Tibial nerve (tissue), 4 donors: ENCODE measurements at places on chromosomes 4 and X.
A peak's percentile ranks its signal among the peaks of the same experiment; 100 is the strongest.

- no peak for DNase-seq
Observed at GRCh38 chrX:38086451-38087215, 80.3 kb downstream of the SYTL5 start.

DNA sequence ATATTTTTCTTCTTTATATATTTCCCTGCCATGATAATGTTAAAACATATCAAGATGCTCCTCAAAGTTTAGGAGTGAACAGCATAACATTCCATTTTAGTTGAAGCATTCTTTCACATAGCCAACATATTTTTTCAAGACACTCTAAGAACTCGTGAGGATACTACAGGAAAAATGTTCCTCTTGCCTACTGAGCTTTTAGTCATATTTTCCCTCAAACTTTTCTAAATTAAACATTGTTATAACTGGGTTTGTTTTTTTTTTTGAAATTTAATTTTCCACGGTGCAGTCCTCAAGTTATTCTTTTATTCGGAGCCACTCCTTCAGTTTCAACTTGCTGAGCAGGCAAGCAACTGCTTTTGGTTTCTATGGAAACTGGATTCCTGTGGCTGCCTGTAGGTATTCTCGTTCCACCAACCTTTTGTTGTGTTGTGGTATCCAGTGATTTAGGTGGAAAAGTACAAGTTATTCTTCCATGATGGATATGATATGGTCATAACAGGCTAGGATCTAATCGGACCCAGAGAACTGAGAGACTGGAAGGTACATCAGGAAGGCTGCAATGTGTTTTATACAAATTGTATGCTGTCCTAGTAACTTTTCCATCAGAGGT lies 248.0 kb downstream of the TRIML1 start:
- DNase-seq = no peak

DNA sequence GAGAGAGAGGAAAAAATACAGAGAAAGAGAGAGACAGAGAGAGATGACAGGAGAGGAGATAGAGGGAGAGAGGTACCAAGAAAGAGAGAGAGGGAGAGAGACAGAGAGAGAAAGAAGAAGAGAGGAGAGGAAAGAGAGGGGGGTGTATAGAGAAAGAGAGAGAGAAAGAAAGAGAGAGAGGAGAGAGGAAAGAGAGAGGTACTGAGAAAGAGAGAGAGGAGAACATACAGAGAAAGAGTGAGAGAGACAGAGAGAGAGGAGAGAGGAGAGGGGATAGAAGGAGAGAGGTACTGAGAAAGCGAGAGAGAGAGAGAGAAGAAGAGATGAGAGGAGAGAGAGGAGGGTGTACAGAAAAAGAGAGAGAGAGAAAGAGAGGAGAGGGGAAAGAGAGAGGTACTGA lies 269.4 kb downstream of the CRLF2 start:
- DNase-seq = no peak

- DNase-seq = no peak
Observed at GRCh38 chrX:69424910-69425309, 79.2 kb upstream of the NALF2 start.

- no peak for DNase-seq
Observed at GRCh38 chr4:115851918-115852766, 738.7 kb upstream of the NDST4 start.

DNA sequence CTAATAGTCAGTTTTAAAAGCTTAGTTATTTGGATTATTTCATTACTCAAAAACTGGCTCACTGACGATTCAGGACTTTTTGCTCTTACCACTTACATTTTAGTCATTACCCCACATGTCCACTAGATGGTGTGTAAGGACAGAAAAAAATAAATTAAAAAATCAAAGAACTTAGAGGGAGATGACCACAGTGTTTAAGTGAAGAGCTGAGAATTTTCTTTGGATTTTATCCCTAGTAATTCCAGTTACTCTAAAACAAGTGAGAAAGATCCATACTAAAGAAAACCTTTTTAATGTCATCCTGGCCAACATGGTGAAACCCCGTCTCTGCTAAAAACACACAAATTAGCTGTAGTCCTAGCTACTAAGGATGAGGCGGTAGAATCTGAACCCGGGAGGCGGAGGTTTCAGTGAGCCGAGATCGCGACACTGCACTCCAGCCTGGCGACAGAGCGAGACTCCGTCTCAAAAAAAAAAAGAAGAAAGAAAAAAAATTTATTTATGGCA lies 26.4 kb upstream of the TMPRSS11B start:
- peak; percentile 12 for DNase-seq

- DNase-seq = no peak
Observed at GRCh38 chr4:16161851-16162408, 64.3 kb downstream of the TAPT1 start.

DNA sequence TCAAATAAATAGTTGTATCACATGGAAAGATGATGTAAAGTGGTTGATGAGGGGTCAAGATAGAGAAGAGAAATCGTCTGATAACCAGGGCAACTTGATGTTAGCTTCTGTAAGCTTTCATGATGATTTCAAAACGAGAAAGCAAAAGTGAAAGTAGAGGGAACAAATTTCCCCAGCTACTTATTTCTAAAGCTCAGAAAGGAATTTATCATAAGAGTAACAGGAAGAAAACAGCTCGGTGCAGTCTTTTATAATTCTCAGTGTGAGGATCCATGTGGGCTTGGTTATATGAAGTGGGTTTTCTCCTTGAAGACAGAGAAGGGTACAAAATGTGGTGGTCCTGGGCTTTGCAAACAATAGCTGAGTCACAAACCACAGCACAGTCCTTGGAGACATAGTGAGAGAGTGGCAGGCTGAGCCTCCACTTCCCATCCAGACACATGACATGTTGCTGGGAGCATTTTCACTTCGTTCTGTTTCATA lies 32.1 kb upstream of the GLRA2 start:
- DNase-seq = no peak

- DNase-seq = no peak
Observed at GRCh38 chr4:28518561-28519165, 1658.0 kb downstream of the STIM2 start.

- DNase-seq = no peak
Observed at GRCh38 chrX:39653691-39654090, 444.1 kb downstream of the BCOR start.

- DNase-seq = no peak
Observed at GRCh38 chrX:135327299-135327698, 18.0 kb downstream of the ETDC start.

DNA sequence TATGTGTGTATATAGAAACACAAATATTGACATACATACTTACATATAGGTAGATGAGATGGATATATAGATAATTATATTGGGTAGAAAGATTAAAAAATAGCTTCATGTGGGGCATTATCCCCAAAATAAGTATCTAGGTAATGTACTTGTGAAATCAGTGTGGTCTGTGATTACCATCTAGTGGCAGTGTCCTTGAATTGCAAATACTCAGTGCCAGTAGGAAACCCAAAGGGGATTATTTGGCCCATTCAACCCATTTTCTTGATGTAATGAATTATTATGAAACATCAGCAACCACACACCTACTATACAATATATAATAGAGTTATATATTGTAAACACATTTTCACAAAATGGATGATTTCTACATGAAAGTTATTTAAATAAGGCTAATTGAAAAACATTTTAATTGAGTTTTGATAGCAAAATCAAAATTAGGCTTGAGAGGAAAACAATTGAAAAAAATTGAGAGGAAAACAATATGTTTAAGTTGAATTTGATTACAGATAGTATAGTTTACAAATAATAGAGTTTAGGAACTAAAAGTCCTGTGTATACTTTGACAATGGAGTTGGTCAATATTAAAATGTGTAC lies 389.4 kb downstream of the GALNTL6 start:
- no peak for DNase-seq

DNA sequence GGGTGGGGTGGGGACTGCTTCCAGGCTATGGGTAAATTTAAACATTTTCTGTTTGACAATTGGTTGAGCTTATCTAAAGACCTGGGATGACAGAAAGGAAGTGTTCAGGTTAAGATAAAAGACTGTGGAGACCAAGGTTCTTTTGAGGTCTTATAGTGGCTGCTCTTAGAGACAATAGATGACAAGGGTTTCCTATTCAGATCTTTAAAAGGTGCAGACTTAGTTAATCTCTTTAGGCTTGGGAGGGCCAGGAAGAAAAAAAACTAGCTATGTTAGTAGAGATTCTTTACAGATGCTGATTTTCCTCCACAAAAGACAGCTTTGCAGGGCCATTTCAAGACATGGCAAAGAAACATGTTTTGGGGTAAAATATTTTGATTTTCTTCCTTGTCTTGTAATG lies 972.5 kb downstream of the CCSER1 start:
- no peak for DNase-seq

DNA sequence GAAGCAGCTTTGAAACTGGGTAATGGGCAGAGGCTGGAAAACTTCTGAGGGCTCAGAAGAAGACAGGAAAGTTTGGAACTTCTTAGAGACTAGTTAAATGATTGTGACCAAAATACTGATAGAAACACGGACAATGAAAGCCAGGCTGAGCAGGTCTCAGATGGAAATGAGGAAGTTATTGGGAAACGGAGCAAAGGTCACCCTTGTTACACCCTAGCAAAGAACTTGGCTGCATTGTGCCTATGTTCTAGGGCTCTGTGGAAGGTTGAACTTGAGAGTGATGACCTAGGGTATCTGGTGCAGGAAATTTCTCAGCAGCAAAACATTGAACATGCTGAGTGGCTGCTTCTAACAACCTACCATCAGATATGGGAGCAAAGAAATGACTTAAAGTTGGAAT lies 50.8 kb upstream of the FBXW7 start:
- no peak for DNase-seq

DNA sequence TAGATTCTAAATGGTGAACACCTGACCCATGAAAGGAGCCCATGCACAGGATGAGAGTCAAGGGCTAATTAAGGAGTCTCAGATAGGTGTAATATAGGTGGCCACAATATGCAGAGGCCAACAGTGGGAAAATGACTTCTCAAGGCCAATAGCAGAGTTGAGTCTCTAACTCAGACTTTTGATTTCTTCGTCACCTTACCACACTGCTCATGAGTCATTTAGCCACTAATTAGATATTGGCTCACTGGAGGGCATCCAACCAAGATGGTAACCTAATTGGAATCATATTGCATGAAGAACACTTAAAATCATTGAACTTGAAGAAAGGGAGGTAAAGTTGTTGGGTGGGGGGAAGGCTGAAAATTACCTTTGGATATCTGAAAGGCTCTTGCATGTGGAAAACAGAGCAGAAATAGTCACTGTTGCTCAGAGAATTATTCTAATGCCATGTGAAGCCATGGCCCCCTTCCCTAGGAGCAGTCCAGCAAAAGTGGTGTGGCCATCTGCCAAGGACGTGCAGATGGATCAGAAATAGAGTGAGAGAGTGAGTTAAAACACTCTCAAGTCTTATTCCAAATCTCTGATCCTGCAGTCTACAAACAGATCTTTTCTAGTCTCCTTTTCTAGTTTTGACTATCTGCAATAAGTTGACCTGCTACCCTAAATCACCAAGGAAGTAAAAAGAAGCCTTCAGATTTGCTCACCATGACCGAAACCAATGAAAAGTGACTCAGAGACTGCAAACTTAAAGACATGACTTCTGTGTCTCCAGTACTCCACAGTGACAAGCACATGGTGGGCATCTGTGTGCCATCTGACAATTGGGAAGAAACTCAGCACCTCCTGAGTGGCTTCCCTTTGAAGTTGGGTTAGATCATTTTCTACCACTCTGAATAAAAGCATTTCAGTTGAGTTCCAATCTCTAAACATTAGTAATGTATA lies 93.9 kb upstream of the C1QTNF7 start:
- no peak for DNase-seq

GRCh38 chr4:52574036-52574435 lies 85.1 kb downstream of the USP46 start:
- no peak for DNase-seq

- no peak for DNase-seq
Observed at GRCh38 chr4:53638919-53639318, 47.6 kb upstream of the LNX1 start.

- no peak for DNase-seq
Observed at GRCh38 chr4:73816814-73817213, 19.7 kb upstream of the CXCL6 start.

DNA sequence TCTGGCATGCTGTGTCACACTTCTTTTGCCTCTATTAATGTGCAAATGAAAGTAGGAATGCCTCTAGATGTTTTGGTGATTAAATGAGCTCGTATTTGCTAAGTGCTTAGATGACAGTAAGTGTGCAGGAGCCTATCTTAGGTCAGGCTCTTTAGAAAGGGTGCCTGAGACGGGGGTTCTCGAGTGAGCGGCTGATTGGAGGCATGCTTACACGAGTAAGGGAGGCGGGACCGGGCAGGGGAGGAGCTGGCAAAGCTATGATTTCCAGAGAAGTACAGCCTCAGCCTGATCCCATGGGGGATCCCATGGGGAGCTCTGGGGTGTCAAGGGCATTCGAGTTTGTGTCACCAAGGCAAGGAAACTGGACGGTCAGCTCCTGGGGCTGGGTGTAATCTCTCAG lies 44.8 kb downstream of the CLDN34 start:
- DNase-seq = no peak

GRCh38 chrX:7120878-7121219 lies 26.7 kb upstream of the STS start:
- no peak for DNase-seq

DNA sequence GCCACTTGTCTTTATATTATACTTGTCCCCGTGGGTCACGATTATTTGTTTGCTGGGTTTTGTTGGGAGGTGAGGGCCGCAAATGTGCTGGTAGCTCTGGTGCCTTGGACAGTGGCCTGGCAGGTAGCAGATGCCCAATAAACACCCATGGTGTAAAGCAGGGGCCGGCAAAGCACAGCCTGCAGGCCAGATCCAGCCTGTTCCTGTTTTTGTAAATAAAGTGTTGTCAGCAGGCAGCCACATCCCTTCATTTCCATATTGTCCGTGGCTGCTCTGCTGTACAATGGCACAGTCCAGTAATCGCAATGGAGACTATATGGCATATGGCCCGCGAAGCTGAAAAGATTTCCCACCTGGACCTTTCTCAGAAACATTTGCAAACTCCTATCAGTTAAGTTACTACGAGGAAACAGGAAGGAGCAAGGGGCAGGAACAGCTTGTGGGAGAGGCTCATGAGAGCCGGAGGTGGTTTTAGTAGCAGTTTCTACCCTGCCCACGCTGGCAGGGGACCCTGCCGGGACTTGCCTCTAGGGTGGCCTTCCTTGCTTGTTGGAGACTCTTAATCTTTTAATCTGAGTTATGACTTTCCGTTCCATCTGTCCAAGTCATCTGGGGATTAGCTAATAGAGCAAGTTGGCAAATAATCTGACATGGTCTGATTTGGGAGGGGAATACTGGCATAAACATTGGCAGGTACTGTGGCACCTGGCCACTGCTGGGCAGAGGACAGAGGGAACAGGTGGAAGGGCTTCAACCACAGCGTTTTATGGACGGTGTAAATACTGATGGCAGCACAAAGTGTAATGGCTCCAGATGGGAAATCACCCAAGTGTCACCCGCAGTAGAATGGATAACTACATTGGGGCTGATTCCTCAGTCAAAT lies 19.6 kb downstream of the CLCN4 start:
- DNase-seq = no peak

- DNase-seq = no peak
Observed at GRCh38 chr4:185792384-185793115, 19.4 kb downstream of the SORBS2 start.

DNA sequence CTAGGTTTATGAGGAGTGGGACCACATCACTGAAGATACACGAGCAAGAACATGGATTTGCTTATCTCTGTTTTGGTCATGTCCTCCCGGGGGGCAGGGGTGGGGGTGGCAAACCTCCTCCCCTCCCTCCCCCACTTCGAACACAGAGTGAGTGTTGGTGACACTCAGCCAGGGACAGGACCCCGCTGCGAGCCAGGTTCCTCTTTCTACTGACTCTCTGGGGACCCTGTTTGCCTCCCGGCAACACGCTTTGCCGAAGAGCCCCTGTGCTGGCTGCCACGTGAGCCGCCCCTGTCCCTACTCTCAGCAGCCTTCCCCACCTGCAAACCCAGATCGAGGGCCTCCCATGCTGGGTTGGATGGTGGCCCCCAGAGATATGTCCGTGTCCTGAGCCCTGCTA lies 34.7 kb downstream of the P2RY8 start:
- no peak for DNase-seq
